ENCODE measurements at places on chromosomes 4 and X. TPM values are rescaled to one million over a fixed set of nuclear protein-coding genes. Genes with fewer than 3 reads are reported as not detected.

The DOK7 gene
- 3.5 TPM for total RNA-seq

The SLAIN2 gene
- 41.6 TPM for total RNA-seq

The GC gene
- total RNA-seq, result not detected

The DCAF12L1 gene
- total RNA-seq, result not detected

The REST gene
- 31.0 TPM for total RNA-seq

The AMBN gene
- total RNA-seq, result not detected

The C4orf50 gene
- under 0.01 TPM for total RNA-seq

The ANKRD50 gene
- total RNA-seq, result 35.0 TPM

The CT45A10 gene
- total RNA-seq, result not detected

DNA sequence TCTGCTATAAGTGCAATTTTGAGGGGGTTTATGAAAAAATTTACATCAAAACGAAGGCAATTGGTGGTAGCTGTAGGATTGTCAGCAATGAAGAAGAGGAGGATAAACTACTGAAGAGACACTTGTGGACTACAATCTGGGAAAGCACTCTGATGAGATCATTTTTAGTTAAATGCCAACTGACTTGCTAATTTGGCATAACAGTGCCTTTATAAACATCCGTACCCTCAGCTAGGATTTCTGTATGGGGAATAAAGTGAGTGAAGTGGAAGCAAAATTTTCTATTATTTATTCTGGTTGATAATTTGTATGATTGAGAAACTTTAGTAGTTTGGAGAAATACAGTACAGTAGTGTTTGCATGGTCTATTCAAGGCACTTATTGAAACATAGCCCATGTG, 11.2 kb upstream of the GNRHR start:
- DNase-seq, result no peak

DNA sequence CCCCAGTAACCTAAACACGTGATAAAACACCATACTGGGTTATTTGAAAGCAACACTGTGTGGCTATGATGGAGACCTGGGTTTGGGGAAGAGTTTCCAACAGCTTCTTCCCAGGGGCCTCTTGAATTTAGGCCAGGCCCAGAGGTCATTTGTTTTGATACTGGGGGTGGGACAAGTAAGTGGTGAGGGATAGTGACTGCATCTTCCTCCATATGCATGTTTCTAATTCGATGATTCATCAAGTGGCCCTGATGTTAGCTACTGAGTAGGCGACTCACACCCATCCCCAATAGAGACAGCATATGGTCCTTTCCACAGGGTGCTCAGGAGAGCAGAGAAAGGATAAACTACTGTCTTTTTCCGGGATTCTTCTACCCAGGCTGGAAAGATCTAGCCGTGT, 2.7 kb downstream of the NDP start:
- no peak for DNase-seq

GRCh38 chr4:31160146-31160545, 440.0 kb downstream of the PCDH7 start:
- DNase-seq, result no peak

- no peak for DNase-seq
Observed at GRCh38 chr4:61301271-61301670, 101.1 kb downstream of the ADGRL3 start.

DNA sequence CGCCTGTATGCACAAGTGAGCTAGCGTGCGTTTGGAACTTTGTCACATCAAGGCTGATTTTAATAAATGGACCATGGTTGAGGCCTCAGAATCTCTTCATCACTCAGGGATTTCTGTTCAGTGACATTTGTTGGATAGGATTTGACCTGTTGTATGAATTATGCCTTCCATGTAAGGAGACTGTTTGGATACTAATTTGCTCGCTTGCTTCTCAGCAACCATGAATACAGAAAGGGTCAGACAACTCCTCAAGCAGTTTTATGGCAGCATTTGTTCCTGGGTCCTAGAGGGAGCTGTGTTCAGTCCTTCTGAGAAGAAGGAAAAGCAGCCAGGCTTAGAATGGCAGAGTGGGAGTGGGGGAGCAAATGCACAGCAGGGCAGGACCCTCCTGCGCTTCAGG, 269.7 kb upstream of the LCORL start:
- DNase-seq, result no peak

DNA sequence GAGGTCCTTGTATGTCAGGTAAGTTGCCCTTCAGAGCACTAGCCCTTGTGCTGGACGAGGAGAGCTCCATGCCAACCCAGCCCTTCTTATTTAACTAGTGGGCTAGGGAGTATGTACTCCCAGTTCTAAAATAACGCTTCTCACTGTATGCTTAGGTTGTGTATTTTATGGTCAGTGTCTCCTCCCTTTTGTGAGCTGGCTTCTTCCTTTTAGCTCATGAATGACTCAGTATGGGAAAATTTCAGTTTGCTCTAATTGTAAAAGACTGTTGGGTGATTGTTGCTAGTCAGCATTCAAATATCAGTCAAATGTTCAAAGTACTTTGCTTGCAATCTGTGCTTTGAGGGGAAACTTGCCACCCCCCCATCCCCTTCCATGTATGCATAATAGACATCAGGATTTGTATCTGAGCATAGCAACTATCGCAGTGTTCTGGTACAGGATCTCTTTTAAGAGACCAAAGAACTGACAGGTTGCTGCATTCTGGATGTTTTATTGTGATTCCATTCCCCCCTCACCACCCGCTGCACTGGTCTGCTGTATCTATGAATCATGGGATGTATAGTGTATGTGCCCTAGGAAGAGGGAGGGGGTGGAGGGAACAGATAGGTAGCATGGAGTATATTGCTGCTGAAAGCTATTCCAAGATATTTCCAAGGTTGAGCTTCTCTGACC, 34.7 kb downstream of the DLG3 start:
- DNase-seq, result no peak

GRCh38 chr4:168720396-168720900, 223.6 kb downstream of the PALLD start:
- DNase-seq, result no peak

GRCh38 chr4:35125995-35126712, 1118.2 kb downstream of the ARAP2 start:
- DNase-seq, result no peak

DNA sequence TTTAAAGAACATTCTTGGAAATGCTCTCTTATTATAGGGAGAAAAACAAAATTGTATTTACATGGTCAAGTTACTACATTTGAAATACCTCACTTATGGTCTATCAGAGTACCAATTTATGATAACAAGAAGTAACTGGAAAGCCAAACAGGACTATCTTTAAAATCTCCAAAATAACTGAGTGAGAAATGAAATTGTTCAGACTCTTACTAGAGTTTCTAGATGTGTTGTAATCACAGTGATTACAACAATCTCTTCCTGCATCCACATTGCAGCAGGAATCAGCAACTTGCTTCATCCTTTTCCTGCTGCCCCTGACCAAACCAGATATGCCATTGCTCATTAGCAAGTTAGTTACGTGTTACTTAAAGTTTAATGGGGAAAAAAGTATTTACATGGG, 245.2 kb upstream of the SMIM31 start:
- DNase-seq, result no peak

GRCh38 chr4:48795108-48795507, 15.0 kb upstream of the FRYL start:
- no peak for DNase-seq

DNA sequence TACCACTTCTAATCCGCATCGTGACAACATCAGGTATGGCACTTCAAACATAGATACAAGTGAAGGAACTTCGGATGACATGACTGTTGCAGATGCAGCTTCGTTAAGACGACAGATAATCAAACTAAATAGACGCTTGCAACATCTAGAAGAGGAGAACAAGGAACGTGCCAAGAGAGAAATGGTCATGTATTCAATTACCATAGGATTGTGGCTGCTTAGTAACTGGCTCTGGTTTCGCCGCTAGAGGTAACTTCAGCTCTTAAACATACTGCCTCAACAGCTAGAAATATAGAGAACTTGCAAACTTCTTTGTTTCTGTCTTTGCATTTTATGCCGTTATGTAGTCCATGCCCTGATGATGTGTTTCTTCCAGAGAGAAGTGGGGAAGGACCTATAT, 530.8 kb upstream of the DIPK2B start:
- DNase-seq, result no peak

- peak; percentile 27 for DNase-seq
Observed at GRCh38 chrX:40266490-40267333, 169.0 kb upstream of the BCOR start.

DNA sequence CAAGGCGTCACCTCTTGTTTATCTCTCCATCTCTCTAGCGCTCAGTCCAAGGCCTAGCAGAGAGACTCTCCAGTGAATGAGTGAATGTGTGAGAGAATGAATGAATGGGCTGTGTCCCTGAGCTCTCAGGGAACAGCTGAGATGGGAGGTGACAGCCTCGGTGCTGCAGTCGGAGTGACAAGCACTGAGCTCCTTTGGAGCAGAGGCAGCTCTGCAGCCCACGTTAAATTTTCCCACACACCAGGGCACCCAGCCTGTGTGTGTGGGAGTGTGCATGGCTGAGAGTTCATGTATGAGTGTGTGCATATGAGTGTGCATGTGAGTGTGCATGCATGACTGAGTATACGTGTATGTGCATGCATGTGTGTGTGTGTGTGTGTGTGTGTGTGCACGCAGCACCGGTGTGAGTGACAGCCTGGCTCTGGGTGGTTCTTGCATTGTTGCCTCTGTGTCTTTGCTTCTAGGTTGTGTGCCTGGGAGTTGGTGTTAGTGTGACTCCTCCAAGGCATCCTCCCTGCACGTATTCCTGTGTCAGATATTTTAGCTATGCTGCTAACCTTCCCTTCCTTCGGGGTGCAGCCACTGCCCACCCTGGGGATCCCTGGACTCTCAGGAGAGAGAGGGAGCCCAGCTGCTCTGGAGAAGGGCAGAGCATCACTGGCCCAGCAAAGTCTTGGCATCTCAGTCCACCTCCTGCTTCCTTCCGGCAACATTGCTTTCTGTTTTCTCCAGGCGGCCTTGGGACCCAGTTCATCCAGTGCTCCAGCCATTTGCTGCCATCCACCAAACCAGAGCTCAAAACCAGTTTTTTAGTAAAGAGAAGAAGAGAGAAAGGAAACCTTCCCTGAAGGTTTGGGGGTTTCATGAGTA, 98.6 kb downstream of the PPP2R2C start:
- no peak for DNase-seq

GRCh38 chrX:71652405-71652804, 14.9 kb upstream of the LOC101059915 start:
- DNase-seq, result no peak

GRCh38 chr4:8657381-8658088, 65.0 kb downstream of the CPZ start:
- peak; percentile 31 for DNase-seq

GRCh38 chr4:6338175-6338950, 68.7 kb downstream of the WFS1 start:
- no peak for DNase-seq

GRCh38 chr4:156194896-156195295, 241.2 kb upstream of the CTSO start:
- DNase-seq, result no peak

All from breast epithelium (tissue), 4 donors.